T-helper 1 cell (primary cell): ENCODE measurements at places on chromosomes 2 and 18.

DNA sequence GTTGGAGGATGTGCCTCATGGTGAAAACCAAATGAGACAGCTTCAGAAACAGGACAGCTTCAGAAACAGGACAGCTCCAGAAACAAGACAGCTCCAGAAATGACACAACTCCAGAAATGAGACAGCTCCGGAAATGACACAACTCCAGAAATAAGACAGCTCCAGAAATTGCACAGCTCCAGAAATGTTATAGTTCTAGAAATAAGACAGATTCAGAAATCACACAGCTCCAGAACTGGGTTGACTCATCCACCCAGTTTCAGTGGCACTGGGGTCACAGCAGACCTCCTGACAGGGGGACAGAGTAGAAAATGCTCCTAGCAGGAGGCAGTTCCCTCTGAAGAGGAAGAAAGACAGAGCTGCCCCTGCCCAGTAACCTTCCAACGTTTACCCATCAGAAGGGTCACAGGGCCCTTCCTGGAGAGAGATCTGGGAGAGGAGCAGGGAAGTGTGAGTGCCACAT, 26.9 kb upstream of the COL6A3 start:
- DNase-seq = no peak

- peak; percentile 30 for DNase-seq
Observed at GRCh38 chr2:44244135-44244871, 31.0 kb upstream of the SLC3A1 start.

DNA sequence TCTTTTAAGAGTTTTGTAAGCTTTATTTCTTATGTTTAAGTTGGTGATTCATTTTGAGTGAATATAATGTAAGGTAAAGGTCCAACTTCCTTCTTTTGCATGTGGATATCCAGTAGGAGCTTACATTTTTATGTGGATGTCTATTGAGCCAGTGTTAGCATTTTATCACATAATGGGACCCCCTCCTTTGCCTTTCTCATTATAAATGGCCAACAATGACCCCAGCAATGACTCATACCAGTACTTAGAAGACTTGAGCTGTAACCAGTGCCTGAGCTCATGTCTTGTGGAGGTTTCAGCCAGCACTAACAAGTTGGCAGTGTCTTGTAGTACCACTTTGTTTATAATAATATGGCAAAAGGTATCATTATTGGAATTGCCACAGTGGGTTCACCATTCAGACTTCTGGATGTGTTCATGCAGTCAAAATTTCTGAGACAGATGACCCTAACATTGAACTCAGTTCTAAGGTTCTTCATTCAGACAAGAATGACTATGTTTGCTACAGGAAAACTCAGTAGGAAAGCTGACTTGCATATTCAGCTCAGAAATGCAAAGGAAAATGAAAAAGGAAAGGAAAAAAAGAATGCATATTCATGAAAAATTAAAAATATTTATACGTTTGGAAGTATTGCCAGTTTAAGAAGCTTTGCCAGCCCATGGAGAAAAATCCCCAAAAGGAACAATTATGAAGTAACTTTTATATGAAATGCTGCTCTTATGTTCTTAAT, 41.0 kb downstream of the CDKL4 start:
- DNase-seq = no peak

DNA sequence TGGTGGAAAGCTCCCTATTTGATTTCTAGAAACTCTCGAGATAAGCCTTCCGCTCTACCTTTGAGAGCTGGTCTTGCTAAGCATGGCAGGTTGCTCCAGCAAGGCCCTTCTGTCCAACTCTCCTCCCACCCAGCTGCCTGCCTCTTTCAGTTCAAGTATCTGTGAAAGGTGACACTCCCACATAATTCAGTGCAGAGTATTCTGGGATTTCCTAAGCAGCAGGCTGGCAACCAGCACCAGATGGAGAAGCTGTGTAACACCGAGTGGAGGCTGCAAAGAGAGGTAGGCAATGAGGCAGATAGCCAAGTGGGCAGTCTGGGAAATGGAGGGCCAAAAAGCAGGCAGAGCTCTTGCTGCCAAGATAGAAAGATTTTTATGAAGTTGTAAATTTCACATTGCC, 88.4 kb upstream of the CAVIN2 start:
- no peak for DNase-seq

- no peak for DNase-seq
Observed at GRCh38 chr18:79819968-79820351, 22.2 kb downstream of the KCNG2 start.

GRCh38 chr2:1613731-1614354, 130.5 kb downstream of the PXDN start:
- no peak for DNase-seq

- no peak for DNase-seq
Observed at GRCh38 chr2:146228466-146229058, 1616.3 kb upstream of the ACVR2A start.

DNA sequence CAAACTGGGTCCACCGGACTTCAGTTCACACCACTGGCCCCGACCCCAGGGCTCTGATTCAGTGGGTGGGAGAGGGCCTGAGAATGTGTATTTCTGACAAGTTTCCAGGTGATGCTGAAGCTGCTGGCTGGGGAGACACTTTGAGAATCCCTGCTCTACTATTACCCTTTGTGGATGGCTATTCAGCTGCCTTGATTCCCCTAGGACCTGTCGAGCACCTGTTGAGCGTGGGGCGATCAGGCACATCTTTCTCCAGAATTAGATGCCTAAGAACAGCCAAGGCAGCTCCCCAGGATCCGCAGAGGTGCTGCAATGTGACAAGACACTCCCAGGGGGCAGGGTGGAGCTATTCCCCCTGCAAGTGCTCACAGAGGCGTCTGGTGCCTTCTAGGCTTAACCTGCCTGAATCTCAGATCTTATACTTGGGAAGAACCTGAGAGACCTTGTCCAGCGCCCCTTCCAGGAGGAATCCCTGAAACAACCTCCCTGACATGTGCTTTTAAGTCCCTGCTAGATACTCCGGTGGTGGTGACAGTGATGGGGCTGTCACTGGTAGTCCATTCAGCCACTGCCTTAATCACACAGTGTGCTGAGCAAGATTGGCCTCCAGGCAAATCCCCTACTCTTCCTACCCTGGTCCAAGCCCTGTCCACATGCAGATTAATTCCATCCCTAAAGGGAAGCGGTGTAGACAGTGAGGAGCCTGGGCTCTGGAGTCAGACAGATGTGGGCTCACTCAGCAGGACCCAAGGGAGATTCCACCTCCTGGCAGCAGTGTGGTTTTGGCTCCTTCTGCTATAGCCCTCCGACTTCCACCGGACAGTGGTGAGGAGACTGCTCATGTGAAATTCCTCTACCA, 43.4 kb upstream of the OTOF start:
- no peak for DNase-seq

- no peak for DNase-seq
Observed at GRCh38 chr2:19911808-19912509, 10.2 kb upstream of the TTC32 start.

DNA sequence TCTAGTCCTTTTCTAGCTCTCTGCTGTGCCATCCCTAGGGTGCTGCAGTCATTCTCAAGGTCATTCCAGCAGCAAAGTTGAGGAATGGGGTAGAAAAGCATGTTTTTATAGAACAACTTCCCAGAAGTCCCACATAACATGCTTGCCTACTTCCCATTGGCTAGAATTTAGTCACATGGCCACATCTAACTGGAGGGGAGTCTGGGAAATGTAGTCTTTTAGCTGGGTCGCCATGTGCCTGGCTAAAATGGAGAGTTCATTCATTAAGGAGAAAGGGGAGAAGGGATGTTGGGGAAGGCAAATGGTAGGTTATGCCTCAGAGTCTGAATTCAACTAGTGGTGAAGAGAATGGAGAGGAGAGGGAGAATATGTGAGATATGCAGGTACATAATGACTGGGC, 85.7 kb downstream of the SLC4A3 start:
- DNase-seq = no peak

DNA sequence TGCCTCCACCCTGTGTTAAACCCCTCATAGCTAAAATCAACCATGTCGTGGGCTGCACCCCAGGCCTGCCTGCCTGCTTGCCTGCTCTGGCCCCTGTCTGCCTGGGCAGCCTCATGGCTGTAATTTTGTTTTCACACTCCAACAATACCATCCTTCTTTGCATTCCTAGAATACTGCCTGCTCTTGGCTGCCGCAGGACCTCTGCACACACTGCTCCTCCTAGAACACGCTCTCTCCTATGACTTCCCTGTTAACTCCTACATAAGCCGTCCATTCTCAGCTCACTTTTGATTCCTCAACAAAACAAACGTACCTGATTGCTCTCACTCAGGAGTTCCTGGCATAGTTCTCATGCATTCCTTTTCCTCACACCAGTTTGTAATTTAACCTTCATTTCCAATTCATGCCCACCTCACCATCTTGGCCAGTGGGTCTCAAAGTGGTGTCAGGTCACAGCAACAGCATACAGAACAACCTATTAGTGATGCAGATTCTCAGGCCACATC, 2.5 kb downstream of the UXS1 start:
- DNase-seq = no peak

- DNase-seq = no peak
Observed at GRCh38 chr2:17540813-17541530, 476 bp downstream of the VSNL1 start.

DNA sequence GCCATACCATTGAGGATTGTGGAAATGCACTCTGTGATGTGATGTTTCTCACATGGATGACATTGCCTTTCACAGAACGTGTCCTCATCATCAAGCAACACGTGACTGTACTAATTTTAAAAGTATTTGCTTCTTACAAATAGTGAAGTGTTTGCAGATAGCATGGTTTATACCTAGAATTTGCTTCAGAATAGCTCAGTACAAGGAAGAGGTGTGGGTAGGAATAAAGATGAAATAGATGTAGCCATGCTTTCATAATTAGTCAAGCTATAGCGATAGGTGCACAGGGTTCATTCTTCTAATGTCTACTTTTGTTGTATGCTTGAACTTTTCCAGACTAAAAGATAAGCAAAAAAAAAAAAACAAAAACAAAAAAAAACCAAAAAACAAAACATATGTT, 27.5 kb downstream of the MAP4K4 start:
- no peak for DNase-seq

DNA sequence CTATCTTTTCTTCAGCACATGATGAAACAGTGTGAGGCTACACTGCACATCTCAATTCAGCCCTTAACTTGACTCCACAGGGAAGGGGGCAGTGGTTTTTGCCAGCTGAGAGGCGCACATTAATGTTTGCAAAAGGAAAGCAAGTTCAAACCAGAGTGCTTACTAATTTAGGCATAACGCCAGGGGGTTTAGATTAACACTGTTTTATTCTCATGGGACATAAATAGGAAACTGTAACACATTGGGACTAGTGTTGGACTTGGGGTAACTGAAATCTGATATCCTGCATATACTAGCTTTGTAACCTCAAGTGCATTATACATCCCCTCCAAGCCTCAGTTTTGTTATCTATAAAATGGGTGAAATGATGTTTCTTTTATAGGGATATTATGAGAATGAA, 821.2 kb upstream of the ID2 start:
- DNase-seq = no peak

DNA sequence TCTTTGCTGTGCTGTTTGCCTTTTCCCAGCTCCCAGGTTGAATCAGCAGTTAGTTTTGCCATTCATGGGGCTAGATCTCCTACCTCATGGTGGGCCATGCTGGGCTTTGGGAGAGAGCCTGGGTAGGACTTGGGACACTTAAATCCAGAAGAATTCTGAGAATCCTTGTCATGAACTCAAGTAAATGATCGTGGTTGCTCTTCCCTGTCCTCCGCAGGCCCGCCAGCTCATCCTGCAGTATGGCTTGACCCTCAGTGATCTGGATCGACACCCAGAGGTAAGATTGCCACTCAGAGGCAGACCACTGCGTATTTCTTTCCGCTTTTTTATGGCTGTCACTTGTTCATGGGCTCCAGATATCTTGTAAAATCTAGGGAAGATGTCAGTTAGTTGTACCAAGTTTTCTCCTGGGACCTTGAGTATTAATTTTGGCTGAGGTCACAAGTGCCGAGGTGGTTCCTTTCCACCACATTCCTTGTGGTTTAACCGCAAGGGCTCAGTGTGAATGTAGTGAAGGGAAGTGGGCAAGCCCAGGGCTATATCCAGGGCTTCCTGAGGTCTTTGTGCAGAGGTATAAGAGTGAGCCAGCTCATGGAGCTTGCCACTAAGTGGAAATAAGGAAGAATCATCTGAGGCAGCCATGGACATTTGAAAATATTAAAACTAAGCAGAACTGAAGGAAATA, 37.7 kb downstream of the RPIA start:
- DNase-seq = no peak

DNA sequence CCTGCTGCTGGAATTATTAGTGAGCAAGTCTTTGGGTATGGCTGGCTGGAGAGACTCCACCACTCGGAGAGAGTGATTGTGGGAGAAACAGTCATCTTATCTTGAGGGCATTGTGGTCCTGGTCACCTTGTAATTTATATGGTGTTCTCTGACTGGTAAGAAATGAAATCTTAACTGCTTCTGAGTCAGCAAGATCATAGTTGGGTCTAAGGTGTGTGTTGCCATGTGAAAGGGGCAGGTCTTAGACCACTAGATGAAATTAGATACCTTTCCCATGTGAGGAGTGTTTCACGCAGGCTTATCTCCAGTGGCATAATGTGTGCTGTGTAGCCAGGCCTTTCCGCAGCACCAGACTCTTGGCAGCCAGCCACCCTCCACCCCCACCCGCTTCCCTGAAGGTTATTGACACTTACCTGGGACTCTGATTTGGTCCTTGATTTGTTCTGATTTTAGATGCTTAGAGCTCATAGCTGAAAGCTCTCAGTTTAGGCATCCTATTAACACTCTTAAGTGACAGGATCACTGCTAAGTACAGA, 7.7 kb downstream of the MAPRE3 start:
- DNase-seq = no peak

- no peak for DNase-seq
Observed at GRCh38 chr2:24886126-24886501, 33.9 kb downstream of the ADCY3 start.

GRCh38 chr2:233865838-233866237, 2.3 kb downstream of the MSL3B start:
- no peak for DNase-seq

- no peak for DNase-seq
Observed at GRCh38 chr2:9336241-9336575, 87.1 kb downstream of the ITGB1BP1 start.

GRCh38 chr2:80852808-80853139, 548.2 kb upstream of the LRRTM1 start:
- DNase-seq = no peak

- no peak for DNase-seq
Observed at GRCh38 chr2:16625201-16625729, 40.4 kb downstream of the CYRIA start.

- DNase-seq = no peak
Observed at GRCh38 chr2:119292226-119292625, 68.6 kb downstream of the STEAP3 start.

GRCh38 chr18:38616306-38616705, 1050.7 kb upstream of the CELF4 start:
- no peak for DNase-seq

DNA sequence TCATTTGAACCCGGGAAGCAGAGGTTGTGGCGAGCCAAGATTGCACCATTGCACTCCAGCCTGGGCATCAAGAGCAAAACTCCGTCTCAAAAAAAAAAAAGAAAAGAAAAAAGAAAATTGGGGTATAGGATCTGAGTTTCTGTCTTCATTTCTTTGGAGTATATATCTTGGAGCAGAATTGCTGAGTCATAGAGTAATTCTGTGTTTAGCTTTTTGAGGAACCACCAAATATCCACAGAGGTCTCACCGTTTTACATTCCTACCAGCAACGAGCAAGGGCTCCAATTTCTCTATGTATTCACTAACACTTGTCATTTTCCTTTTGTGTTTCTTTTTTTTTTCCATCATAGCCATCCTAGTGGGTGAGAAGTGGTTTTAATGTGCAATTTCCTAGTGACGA, 87.6 kb upstream of the TEX51 start:
- DNase-seq = no peak

GRCh38 chr18:6748241-6748640, 18.7 kb downstream of the ARHGAP28 start:
- no peak for DNase-seq
